ENCODE measurements at places on chromosomes 6 and 20. TPM values are rescaled to one million over a fixed set of nuclear protein-coding genes. Genes with fewer than 3 reads are reported as not detected.

DNAH8 gene
- total RNA-seq, result not detected

ESR1 gene
- 0.03 TPM for total RNA-seq

PDYN gene
- not detected for total RNA-seq

FRS3 gene
- total RNA-seq, result 3.0 TPM

BTNL2 gene
- not detected for total RNA-seq

DNA sequence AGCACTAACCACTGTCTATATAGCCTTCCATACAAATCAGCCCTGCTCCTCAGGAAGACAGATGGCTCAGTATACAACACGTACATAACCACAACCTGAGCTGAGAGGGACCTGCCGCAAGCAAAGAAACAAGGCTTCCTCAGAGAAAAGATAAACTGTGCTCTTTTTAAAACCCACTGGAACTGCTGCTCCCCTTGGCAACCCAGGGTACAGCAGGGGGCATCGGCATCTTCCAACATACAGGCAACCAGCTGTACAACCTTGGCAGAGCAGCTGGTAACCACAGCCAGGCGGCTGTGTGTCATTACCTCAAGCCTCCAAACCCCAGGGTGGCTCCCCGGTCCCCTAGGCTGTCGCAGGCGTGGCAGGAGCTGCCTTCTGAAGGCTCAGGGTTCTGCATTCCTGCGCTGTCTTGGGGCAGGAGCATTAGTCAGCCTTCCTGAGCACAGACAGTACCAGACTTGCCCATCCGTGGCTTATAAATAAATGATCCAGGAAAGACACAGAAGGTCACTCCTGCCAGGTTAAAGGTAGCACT is 249.5 kb downstream of the ADGRG6 start:
- H3K27ac ChIP-seq, result no peak overlapping the region
- no peak overlapping the region for H3K4me3 ChIP-seq
- H3K36me3 ChIP-seq, result no peaks in the 10 kb centered on the region
- peaks cover 34% of the 10 kb centered on the region for H3K27me3 ChIP-seq
- H3K4me1 ChIP-seq, result no peaks in the 10 kb centered on the region

DNA sequence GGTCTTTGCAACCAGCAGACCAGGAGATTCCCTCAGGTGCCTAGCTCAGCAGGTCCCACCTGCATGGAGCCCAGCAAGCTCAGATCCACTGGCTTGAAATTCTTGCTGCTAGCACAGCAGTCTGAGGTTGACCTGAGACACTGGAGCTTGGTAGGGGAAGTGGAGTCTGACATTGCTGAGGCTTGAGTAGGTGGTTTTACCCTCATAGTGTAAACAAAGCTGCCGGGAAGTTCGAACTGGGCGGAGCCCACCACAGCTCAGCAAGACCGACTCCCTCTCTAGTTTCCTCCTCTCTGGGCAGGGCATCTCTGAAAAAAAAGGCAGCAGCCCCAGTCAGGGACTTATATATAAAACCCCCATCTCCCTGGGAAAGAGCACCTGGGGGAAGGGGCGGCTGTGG is 34.3 kb downstream of the PRSS35 start:
- H3K27me3 ChIP-seq, result no peaks in the 10 kb centered on the region
- no peak overlapping the region for H3K27ac ChIP-seq
- no peak for DNase-seq
- no peaks in the 10 kb centered on the region for H3K36me3 ChIP-seq

- H3K4me3 ChIP-seq, result no peak overlapping the region
- no peaks in the 10 kb centered on the region for H3K27me3 ChIP-seq
- no peaks in the 10 kb centered on the region for H3K4me1 ChIP-seq
- H3K36me3 ChIP-seq, result no peaks in the 10 kb centered on the region
- no peak for DNase-seq
These were observed 83.2 kb upstream of the TBX18 start for GRCh38 chr6:84847390-84848160.

GRCh38 chr20:63433756-63434531 is 38.5 kb downstream of the KCNQ2 start:
- no peak overlapping the region for H3K27ac ChIP-seq
- no peak for DNase-seq
- no peaks in the 10 kb centered on the region for H3K27me3 ChIP-seq
- H3K4me1 ChIP-seq, result no peaks in the 10 kb centered on the region

DNA sequence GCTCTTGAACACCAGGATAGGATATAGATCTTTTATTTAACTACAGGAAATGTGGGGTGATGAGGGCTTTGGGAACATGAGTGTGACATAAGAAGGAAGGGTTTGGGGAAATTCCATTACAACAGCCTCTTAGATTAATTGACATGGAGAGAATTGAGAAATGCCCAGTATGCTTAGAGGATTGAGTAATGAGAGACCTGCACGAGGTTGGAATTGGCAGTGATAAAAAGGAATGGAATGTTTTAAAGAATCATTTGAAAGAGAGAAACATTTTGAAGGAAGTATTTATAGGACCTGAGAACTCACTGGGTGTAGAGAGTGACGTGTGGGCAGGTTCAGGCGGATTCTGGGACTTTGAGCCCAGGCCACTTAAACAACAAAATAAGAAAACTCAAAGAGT is 227.0 kb downstream of the BMP2 start:
- H3K4me1 ChIP-seq, result no peaks in the 10 kb centered on the region
- no peak overlapping the region for H3K27ac ChIP-seq
- no peak for DNase-seq
- H3K4me3 ChIP-seq, result no peak overlapping the region

DNA sequence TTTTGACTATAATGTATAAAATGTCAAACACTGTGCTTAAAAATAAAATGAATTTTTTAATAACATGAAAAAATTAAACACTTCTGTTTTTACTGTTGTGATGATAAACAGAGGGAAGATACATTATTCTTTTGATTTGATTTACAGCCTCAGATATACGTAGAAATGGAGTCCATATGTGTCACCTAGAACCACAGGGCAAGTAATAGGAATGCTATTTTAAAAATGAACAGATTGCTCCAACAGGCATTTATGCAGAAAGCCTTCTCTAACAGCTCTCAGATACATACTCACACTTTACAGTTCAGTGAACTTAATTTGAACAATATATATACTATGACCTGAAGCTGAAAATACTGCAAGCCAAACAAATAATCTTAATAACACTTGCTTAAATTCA is 1551.0 kb downstream of the GRIK2 start:
- H3K4me3 ChIP-seq, result no peak overlapping the region
- H3K27me3 ChIP-seq, result no peaks in the 10 kb centered on the region
- no peak overlapping the region for H3K27ac ChIP-seq

DNA sequence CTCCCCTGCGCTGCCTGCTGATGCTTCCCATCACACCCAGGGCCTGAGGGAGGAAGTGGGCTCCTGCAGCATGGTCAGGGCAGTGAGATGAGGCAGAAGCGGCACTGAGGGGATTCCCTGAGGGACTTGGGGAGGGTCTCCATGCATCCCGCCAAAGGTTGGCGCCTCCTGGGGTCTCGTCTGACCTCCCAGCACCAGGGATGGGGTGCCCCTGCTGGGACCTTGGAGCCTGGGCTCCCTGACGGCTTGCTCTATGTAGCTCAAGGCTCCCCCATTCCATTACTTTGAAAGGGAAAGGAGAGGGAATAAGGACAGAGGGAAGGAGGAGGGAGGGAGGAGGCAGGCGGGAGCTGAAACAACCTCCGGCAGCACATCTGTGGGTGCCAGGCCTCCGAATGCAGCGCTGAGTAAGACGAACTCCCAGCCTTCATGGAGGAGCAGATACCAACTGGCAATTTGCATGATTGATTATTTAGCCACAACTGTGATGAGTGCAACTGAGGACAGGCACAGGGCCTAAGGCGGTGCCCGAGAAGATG is 259.3 kb downstream of the ERMARD start:
- H3K36me3 ChIP-seq, result no peaks in the 10 kb centered on the region
- no peak overlapping the region for H3K4me3 ChIP-seq
- H3K27ac ChIP-seq, result no peak overlapping the region
- peaks cover 30% of the 10 kb centered on the region for H3K27me3 ChIP-seq
- no peak for DNase-seq

GRCh38 chr6:99344289-99344688 is 5.2 kb downstream of the FAXC start:
- no peak overlapping the region for H3K4me3 ChIP-seq
- H3K27ac ChIP-seq, result no peak overlapping the region
- DNase-seq, result no peak
- 0 out of 2 replicates have a peak, but pooled peaks cover 2% of the 10 kb centered on the region for H3K27me3 ChIP-seq
- H3K4me1 ChIP-seq, result peaks cover 5% of the 10 kb centered on the region

DNA sequence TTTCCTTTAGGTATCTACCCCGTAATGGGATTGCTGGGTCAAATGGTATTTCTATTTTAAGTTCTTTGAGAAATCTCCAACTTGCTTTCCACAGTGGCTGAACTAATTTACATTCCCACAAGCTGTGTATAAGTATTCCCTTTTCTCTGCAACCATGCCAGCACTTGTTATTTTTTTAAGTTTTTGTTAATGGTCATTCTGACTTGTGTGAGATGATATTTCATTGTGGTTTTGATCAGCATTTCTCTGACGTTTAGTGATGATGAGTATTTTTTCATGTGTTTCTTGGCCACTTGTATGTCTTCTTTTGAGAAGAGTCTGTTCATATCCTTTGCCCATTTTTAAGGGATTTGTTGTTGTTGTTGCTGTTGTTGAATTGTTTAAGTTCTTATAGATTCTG is 871.1 kb downstream of the KIF16B start:
- no peak for DNase-seq
- H3K4me3 ChIP-seq, result no peak overlapping the region
- no peaks in the 10 kb centered on the region for H3K36me3 ChIP-seq
- no peaks in the 10 kb centered on the region for H3K27me3 ChIP-seq
- no peak overlapping the region for H3K27ac ChIP-seq

DNA sequence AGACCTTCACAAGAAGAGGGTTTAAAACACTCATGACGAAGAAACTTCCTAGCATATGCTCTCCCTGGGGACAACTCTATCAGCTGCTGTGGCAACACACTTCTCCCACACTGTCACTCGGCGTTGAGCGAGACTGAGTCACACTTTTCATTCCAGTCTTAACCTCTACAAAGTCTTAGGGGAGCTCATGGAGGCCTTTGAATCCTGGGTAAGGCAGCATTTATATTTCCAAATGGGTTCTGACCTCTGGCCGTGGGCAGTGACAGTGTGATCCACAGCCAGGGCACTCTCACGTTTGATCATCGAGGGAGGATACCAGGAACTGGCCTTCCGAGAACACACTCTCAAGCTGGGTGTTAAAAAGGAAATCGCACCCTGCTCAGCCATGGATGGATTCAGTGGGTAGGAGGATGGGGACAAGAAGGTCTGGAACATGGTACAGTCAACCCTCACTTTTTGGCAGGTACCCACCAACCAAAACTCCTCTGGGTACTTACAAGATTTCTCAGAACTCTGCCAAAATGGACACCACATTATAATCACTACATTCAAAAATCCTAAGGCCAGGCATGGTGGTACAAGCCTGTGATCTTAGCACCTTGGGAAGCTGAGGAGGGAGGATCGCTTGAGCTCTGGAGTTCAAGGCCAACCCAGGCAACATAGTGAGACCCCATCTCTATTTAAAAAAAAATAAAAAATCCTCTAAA is 19.6 kb downstream of the RRBP1 start:
- H3K4me1 ChIP-seq, result no peaks in the 10 kb centered on the region
- H3K4me3 ChIP-seq, result no peak overlapping the region
- H3K36me3 ChIP-seq, result no peaks in the 10 kb centered on the region
- H3K27ac ChIP-seq, result no peak overlapping the region

GRCh38 chr6:84601366-84601765 is 163.0 kb downstream of the TBX18 start:
- no peaks in the 10 kb centered on the region for H3K36me3 ChIP-seq
- no peak overlapping the region for H3K27ac ChIP-seq
- DNase-seq, result no peak
- no peaks in the 10 kb centered on the region for H3K4me1 ChIP-seq

DNA sequence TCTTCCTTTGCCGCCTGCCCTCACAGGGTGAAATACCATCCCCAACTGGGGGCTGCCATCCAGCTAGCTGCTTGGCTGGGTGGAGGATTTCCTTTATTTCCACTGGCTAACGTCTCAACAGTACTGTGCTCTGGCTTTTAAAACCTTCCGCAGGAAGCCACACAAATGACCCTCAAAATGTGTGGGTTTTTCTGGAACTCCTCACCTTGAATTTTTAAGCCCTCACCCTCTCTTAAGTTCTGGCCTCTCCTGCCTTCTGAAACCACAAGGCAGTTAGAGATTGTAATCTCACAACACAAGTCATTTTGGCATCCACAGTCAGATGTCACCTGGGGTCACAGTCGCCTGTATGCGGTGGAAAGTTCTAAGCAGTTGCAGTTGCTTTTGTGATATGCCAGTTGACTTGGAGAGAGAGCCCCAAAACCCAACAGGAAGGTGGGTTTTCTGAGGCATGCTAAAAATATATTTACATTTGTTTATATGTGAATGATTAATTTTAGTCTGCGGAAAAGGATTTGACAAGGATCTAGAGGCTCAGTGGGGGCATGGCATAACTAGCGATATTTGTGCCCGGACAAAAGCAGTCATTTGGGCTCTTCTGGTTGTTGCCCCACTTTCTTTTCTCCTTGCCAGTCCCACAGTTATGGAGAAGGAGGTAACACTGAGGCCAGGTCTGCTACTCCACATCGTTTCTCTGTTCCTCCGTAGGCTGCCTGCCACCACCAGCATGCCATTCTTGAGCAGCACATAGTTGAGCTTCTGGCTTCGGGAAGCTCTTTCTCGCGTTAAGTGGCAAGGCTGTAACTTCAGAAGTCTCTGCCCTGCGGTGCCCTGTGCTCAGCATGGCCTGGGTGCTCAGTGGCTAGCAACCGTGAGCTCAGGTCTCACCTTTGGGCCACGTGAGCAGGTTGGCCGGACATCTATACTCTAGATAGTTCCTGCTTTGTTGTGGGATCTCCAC is 335.3 kb downstream of the CD83 start:
- H3K27ac ChIP-seq, result no peak overlapping the region
- no peak for DNase-seq
- H3K36me3 ChIP-seq, result no peaks in the 10 kb centered on the region
- H3K27me3 ChIP-seq, result no peaks in the 10 kb centered on the region

DNA sequence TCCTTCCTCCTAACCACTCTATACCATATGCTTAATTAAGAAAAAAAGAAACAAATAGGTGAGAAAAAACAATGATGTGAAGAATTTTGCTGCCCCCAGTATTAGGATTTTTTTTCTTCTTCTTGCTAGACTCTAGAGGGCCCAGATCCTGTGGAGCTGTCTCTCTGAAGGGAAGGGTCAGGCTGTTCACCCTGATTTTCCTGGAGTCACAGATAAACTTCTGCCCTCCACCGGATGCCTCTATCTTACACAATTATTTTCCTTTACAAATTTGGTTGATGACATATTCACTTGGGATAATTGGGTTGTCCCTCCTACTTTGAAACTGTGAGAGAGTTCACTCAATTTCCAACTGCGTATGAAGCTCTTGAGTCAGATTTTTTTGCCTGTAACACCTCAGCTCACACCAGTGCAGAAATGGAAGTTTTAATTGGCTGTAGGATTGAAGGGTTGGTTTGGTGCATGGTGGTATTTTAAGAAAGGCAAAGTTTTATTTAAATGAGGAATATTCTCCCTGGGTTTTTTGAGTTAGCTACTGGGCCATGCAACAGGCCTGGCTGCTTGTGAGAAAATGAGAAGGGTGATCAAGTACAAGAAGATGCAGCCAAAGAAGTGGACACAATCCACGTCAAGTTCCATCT is 73.7 kb upstream of the ESR1 start:
- no peaks in the 10 kb centered on the region for H3K36me3 ChIP-seq
- H3K27me3 ChIP-seq, result no peaks in the 10 kb centered on the region
- no peak overlapping the region for H3K27ac ChIP-seq
- no peak for DNase-seq
